Progenitor cell of endocrine pancreas (in vitro differentiated cells): ENCODE measurements at places on chromosomes 1 and 21. TPM values are rescaled to one million over a fixed set of nuclear protein-coding genes. Genes with fewer than 3 reads are reported as not detected.

The LCE1F gene
- total RNA-seq, result not detected in 2 replicates

The PER3 gene
- 2.6 and 2.9 TPM in 2 replicates for total RNA-seq

The KRTAP11-1 gene
- not detected in 2 replicates for total RNA-seq

The CLDN17 gene
- not detected in 2 replicates for total RNA-seq

The RHBDL2 gene
- not detected in 2 replicates for total RNA-seq

The RGS5 gene
- 2.9 and 5.7 TPM in 2 replicates for total RNA-seq

The S100A3 gene
- total RNA-seq, result 0.46 and 1.5 TPM in 2 replicates

The FOXO6 gene
- total RNA-seq, result 2.8 and 2.9 TPM in 2 replicates

The RBBP5 gene
- 19.6 and 20.9 TPM in 2 replicates for total RNA-seq

The CNR2 gene
- total RNA-seq, result not detected in 2 replicates

The CCDC28B gene
- 15.5 and 16.5 TPM in 2 replicates for total RNA-seq

The NFASC gene
- total RNA-seq, result 6.9 and 8.3 TPM in 2 replicates

The CC2D1B gene
- 42.7 and 51.6 TPM in 2 replicates for total RNA-seq

The CD101 gene
- total RNA-seq, result 2.8 and 3.3 TPM in 2 replicates

The SPRR2B gene
- not detected in 2 replicates for total RNA-seq

The CAMSAP2 gene
- total RNA-seq, result 27.9 and 30.4 TPM in 2 replicates

The TSSK3 gene
- total RNA-seq, result 3.1 and 3.9 TPM in 2 replicates

The NEGR1 gene
- total RNA-seq, result 1.6 and 3.1 TPM in 2 replicates

The C1orf185 gene
- total RNA-seq, result not detected in 2 replicates

The PLEKHA6 gene
- 66.9 and 71.5 TPM in 2 replicates for total RNA-seq

The PCP4 gene
- 2.0 and 2.4 TPM in 2 replicates for total RNA-seq

The ZBTB37 gene
- 12.2 and 14.3 TPM in 2 replicates for total RNA-seq

The SDHC gene
- 167 and 190 TPM in 2 replicates for total RNA-seq
